ENCODE measurements at places on chromosomes 6 and 20. TPM values are rescaled to one million over a fixed set of nuclear protein-coding genes. Genes with fewer than 3 reads are reported as not detected.
A peak's percentile ranks its signal among the peaks of the same experiment; 100 is the strongest.

The ABHD12 gene
- total RNA-seq: 21.3 TPM

The OR2J3 gene
- not detected for total RNA-seq

The MEP1A gene
- not detected for total RNA-seq

DNA sequence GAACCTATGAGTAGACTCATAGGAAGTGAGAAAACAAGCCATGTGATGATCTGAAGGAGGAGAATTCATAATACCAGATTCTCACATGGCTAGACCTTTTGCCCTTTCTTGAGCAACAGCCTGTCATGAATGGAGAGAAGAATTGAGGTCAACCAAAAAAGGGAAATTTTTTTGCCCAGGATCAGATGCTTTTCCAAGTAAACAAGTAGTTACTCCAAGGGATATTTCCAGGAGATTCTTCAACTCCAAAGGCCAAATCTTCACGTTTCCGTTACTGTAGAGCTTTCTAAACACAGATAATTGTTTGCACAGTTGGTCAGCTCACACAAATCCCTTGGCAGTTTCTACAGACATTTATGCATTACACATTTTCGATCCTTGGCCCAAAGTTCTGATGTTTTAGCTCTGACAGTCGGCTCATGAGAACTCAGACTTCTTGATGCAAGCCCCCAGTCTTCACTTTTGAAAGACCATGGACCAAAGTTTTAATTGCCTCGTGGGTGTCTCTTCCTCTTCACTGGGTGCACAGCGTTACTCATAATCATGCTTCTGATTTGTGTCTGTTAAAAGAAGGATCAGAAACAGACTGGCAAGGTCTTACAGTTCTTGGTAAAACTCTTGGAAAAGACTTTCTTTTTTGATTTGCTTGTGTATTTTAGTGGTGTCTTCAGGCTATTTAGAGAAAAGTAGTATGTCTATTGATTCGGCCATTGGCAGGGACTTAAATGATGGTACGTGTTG, 115.0 kb downstream of the TSHZ2 start:
- DNase-seq: no peak

DNA sequence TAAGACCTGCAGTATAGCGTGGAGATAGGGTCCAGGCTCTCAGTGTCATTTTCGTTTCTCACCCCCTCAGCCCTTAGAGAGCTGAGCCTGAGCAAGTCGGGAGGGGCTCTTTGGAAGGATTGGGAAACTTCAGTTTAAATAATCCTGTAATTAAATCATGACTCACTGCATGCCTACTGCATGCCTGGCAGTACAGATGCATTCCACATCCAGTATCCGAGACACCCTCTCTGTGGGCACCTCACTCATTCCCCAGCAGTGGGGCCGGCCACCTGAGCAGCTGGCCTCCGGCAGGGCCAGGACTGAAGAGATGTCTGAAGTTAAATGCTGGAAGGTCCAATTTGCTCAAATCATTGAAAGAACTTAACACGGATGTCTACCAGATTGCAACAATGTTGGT, 316.6 kb downstream of the THBS2 start:
- DNase-seq: no peak

GRCh38 chr20:56730996-56731395, 101.9 kb downstream of the TFAP2C start:
- no peak for DNase-seq

DNA sequence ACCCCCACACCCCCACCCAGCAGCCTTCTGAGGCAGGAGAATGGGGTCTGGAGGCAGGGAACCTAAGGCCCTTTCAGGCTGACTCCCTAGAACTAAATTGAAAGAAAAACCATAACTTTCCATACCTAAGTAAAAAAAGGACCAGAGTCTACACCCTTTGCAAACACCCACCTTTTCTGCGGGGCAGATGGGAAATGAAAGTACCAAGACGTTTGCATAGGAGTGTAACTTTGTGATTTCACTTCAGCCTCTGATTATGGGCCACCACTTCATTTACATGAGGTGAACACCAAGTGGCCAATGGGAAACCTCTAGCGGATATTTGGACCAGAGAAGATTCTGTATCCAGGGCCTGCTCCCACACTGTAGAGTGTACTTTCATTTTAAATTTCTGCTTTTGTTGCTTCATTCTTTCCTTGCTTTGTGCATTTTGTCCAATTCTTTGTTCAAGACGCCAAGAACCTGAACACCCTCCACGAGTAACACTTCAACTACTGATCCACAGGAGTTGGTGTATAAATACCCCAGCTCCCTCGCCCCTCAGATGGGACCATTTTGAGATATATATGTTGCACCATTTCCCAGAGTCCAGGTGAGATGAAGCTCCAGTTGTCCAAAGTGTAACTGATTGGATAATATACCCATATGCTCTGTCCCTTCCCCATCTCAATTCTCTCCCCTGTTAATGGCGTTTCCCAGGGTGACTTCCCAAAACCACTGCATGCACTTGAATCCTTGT, 18.9 kb upstream of the SRSF6 start:
- no peak for DNase-seq

DNA sequence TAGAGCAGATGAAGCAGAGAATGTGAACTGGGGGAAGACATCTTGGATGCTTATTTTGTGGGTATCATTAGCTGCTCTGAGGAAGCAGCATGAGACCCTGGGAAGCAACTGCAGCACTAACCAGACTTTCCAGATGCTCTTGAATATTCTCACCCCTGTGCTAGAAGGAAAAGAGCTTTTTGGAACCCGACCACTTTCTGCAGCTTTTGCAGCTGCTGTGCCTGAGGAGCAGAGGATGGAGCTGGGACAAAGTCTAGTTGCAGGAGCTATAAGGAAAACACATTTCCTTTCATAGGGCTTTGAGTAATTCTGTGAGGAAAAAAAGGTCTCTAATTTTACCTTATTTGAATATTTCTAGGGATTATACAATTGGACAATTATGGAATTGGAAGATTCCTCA, 369.7 kb downstream of the CD109 start:
- no peak for DNase-seq

DNA sequence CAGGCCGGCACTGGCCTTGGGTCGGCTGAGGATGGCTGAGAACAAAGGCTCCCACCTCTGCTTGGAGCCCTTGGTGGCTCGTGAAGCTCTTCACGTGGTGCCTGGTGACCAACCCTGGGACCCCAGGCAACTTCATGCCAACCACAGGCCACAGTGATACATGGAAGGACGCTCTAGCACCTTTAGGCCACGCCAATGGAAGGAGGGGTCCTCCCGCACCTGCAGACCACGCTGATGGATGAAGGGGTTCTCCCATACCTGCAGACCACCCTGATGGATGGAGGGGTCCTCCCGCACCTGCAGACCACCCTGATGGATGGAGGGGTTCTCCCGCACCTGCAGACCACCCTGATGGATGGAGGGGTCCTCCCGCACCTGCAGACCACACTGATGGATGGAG, 62.5 kb downstream of the ERMARD start:
- DNase-seq: no peak

- DNase-seq: no peak
Measured at GRCh38 chr6:81861281-81861680, 108.8 kb upstream of the TENT5A start.

GRCh38 chr6:14273191-14273590, 155.6 kb downstream of the CD83 start:
- no peak for DNase-seq

DNA sequence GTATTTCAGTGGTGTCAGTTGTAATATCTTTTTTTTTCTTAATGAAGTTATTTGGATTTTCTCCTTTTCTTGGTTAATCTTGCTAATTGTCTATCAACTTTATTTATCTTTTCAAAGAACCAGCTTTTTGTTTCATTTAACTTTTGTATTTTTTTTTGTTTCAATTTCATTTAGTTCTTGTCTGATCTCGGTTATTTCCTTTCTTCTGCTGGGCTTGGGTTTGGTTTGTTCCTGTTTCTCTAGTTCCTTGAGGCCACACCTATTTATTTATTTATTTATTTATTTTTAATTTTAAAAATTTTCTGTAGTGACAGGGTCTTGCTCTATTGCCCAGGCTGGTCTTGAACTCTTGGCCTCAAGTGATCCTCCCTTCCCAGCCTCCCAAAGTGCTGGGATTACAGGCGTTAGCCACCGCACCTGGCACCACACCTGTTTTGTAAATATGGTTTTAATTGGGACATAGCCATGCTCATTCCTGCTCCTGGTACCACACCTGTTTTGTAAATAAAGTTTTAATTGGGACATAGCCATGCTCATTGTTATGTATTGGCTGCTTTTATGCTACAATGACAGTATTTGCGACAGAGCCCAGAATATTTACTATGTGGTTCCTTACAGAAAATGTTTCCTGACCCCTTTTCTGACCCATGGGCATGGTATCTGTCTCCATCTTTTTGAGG, 22.2 kb downstream of the KDM1B start:
- no peak for DNase-seq

DNA sequence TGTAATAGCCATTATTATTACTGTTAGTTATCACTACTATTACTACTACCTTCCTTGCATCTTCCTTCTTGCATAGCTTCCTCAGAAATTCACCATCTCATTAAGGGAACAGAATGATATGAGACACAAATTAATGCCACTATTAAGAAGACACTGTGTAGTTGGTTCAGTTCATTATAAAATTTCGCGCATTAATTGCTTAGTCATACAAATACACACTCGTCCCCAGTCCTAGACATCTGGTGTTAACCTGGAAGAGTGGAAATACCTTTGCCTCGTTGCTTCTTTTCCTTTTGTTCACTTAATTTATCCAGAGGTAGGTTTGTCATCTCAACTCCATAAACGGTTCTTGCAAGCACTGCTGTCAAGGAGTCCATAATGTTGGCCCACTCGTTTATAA, 107.5 kb downstream of the RALGAPA2 start:
- no peak for DNase-seq

- peak; percentile 42 for DNase-seq
Measured at GRCh38 chr6:3808759-3809514, 40.2 kb upstream of the FAM50B start.

GRCh38 chr6:26330859-26331217, 34.2 kb upstream of the BTN3A2 start:
- DNase-seq: no peak

GRCh38 chr6:160933256-160933655, 58.3 kb upstream of the MAP3K4 start:
- DNase-seq: peak; percentile 42

DNA sequence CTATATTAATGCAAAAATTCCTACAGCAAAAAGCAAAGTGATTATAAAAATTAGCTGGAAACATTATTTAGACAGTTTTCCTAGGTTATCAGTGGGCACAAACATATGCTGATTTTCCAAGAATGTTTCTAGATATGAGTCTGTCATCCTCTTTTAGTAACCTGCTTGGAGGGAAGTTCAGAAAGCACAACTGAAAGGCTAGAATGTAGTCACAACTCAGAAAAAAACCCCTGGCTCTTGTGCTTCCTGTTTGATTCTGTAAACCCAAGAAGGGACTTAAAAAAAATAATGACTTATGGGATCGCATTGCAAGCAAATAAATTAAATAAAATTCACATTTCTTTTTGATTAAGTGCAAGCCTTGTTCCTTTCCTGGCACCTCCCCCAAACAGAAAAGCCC, 708.4 kb upstream of the EPHA7 start:
- no peak for DNase-seq

DNA sequence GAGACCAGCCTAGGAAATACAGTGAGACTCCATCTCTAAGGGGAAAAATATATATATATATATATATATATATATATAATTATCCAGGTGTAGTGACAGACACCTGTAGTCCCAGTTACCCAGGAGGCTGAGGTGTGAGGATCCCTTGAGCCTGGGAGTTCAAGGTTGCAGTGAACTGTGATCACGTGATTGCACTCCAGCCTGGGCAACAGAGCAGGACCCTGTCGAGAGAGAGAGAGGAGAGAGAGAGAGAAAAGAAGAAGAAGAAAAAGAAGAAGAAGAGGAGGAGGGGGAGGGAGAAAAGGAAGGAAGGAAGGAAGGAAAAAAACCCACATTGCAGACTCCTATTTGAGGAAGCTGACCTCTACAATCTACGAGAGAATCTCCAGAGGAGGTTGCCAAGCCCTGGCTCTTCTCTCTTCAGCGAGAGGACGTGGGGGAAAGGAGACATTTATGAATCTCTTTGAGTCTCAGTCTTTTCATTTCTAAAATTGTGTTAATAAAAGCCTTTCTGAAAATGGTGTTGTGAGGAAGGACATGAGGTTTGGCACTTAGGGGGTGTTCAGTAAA, 49.7 kb downstream of the COL11A2 start:
- no peak for DNase-seq

DNA sequence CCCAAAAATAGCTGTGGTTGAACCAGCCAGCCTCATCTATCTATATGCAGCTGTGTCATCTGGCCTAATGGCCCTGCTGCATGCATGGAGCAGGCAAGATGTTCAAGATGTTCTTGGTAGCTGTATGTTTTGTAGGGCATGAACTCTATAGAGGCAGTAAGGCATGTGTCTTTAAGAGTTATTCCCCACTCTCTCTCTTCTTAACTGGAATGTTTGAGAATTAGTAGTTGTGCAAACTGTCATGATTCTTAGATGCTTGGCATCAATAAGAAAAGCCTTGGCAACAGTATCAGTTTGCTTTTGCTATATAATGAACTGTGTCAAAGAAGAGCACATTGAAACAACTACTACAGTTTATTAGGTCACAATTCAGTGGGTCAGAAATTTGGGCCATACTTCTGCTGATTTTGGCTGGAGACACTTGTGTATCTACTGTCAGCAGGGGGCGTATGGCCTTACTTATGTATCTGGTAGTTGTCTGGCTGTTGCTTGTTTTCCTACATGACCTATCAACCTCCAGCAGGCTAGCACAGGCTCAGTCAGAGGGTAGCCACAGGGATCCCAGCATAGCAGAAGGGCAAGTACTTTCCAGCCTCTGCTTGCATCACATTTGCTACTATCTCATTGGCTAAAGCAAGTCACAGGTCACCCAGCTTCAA, 56.1 kb upstream of the LAMP5 start:
- no peak for DNase-seq

DNA sequence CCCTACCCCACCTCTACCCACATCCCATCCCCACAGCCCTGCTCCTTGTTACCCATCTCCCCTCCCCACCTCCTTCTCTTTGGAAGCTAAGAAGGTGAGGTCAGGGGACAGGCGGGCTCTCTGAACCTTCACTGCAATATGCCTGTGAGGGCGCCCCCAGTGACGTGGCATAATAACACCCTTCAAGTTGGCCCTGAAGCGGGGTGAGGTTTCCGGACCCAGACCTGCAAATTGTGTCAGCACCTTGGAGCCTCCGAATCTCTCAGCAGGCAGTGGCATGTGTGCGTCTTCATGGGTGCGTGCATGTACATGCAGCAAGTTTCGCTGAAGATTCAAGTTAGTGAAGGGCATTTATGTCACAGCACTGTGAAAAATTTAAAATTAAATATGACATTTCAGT, 114.6 kb downstream of the SOBP start:
- no peak for DNase-seq

- DNase-seq: no peak
Measured at GRCh38 chr20:1883986-1884385, 11.2 kb upstream of the SIRPA start.

- DNase-seq: no peak
Measured at GRCh38 chr6:142907544-142907943, 37.4 kb downstream of the HIVEP2 start.
